CD4-positive, alpha-beta T cell treated with Interleukin-6 at 100 ng/mL for 8 hours (primary cell): ENCODE measurements at places on chromosomes 12 and 14.

- DNase-seq = no peak
These were observed 31.1 kb upstream of the IFNG-AS1 start for GRCh38 chr12:67958187-67958586.

- DNase-seq = no peak
These were observed 30.7 kb downstream of the FRMD6 start for GRCh38 chr14:51682411-51682810.

DNA sequence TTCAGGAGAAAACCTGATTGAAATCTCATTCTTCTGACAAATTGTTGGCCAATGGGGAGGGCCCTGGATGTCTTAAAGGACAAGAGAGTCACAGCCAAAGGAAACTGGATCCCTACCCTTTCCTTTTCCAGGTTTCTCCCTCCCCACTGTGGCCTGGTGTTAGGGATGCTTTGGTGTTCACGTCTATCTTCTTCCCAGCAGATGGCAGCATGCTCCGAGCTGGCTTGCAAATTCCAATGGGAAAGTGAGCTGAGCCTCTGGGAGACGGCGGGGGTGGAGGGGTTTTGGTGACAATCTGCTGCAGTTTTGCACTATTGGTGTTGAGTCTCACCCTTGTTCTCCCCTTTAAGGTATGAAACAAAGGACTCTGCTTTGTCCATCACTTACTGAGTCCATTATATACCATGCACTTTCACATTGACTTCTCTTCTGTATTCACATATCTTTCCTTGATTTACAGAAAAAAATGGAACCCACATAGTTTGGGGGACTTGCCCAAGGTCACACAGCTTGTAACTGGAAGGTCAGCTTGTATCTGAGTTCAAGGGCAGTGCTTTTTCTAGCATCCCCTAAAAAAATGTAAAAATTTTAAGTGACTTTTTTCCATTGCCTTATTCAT is 39.3 kb downstream of the CCDC177 start:
- no peak for DNase-seq

DNA sequence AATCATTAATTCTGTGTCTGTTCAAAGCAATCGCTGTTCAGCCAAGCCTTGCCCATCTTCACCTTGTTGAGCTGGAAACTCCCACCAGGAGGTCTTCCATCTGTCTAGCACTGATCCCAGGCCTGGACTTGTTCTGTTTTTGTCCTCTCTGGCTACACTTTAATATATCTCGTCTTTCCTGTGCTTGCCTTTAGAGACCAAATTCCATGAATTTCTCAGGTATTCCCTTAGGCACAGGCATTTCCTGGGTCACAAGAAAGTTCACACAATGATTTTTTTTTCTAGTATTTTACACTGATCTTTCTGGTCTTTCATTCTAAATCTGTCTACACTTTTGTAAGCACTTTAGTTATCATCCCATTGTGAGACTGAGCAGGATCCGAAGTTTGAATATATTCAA is 116.4 kb upstream of the CCND2 start:
- no peak for DNase-seq

DNA sequence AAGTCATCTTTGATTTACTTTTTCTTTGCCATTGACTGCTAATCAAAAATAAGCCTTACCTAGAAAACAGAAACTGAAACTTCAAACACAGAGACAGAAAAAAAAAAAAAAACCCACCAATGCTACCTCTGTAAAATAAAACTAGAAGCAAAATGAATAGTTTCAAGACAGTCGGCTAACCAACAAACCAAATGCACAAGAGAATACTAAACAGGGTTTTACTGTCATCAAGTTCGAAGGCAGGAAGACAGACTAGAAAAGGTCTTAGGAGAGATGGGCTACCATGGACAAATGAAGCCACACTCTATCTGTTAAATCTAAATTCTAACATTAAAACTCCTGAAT is 59.5 kb downstream of the SEL1L start:
- DNase-seq = peak; percentile 10

- no peak for DNase-seq
These were observed 5.5 kb downstream of the DNAH10 start for GRCh38 chr12:123767613-123768012.

DNA sequence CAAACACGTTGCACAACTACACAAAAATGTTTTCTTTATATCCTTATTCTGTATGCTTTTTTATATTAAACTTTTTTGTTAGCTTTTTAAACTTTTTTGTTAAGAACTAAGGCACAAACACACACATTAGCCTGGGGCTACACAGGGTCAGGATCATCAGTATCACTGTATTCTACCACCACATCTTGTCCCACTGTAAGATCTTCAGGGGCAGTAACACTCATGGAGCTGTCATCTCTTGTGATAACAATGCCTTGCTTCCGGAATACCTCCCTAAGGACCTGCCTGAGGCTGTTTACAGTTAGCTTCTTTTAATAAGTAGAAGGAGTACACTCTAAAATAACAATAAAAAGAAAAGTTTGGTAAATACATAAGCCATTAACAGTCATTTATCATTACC is 42.2 kb downstream of the PLEKHA5 start:
- no peak for DNase-seq

DNA sequence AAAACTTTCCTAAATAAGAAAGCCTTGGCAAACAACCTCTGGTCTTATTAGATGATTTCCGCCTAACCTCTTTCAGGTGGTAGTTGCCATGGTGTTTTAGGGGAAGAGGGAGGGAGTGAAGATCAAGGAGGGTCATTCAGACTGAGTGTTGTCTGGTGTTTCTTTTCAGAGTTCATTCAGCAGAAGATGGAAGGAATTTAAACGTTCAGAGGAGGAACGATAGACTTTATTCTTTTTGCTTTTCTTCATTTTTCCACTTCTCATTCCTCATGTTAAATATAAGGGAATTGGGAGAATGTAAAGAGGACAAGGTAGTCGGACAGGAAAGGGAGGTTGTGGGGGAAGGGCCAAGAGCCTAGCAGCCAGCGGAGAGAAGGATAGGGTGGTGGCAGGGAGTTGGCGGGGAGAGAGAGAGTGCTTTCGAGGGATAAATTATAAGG is 17.4 kb upstream of the SALL2 start:
- no peak for DNase-seq

GRCh38 chr12:15550793-15551192 is 228.5 kb downstream of the PTPRO start:
- DNase-seq = no peak

- DNase-seq = no peak
These were observed 17.3 kb upstream of the LMNTD1 start for GRCh38 chr12:25570418-25570817.

DNA sequence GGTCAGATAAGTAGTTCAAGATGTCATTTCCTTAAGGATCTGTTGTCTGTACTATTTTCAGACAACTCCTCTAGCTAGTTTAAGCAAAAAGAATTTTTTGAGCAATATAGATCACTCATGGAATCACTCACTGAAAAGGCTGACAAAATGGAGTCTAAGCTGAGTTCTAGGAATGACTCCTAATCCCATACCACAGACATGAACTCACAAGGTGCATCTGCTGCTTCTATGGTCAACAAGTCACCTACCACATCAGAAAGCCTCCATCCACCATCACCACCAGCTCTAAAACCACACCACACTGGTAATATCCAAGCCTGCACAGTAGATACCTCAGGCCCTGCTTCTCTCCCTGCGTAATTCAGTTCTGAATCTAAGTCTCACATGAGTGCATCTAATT is 33.0 kb downstream of the PWP1 start:
- DNase-seq = no peak

- no peak for DNase-seq
These were observed at the start of gene PDE6H for GRCh38 chr12:14972816-14973215. Gene PDE6H (plus strand): TSS chr12:14973042. CDS start chr12:14978013, 4,971 bp downstream.

DNA sequence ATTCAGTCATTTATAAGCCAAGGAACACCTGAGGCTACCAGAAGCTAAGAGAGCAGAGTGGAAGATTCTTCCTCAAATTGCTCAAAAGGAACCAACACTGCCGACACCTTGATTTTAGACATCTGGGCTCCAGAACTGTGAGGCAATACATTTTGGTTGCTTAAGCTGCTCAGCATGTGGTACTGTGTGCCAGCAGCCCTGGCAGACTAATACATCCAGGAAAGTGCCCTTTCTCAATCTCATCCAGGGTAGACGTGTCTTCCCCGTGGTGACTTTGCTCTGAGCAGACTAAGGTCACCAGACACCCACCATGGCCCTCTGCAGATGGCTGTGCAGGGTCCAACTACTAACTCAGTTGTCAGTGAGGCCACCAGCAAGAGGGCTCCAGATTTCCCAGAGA is 122.8 kb downstream of the VRK1 start:
- DNase-seq = no peak

DNA sequence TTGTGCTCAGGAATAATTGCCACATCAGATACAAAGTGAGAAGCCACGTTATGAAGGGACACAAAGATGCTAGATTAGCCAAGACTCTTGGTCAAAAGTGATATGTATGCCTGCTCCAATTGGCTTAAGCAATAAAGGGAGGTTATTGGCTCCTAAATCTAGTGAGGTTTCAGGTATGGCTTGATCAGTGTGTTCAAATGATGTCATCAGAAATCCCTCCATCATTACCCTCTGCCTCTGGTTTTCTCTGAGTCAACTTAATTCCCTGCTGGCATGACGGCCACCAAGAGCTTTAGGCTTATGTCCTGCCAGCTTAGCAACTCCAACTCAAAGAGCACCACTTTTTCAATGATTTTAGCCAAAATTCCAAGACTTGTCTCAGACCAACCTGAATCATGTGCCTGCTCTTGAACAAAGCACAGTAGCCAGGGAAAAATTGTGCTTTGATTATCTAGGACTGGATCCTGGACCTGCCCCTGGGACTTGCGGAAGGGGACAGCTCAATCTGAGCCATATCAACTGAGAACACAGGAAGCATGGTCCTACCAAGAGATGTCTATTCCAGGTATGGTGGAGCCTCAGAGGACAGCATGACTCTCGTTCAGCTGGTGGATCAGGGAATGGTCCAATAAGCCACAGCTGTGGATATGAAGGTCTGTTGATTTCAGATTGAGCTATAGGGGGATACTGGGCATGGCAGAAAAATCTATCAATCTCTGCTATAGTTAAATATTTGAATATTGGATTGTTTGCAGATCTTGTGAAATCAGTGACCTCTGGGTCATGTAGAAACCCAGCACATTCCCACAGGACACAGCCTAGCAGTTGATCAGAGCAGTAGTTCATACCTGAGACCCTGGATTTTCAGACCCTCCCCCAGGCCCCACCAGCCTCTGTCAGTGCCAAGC is 16.1 kb upstream of the P2RX7 start:
- DNase-seq = no peak

DNA sequence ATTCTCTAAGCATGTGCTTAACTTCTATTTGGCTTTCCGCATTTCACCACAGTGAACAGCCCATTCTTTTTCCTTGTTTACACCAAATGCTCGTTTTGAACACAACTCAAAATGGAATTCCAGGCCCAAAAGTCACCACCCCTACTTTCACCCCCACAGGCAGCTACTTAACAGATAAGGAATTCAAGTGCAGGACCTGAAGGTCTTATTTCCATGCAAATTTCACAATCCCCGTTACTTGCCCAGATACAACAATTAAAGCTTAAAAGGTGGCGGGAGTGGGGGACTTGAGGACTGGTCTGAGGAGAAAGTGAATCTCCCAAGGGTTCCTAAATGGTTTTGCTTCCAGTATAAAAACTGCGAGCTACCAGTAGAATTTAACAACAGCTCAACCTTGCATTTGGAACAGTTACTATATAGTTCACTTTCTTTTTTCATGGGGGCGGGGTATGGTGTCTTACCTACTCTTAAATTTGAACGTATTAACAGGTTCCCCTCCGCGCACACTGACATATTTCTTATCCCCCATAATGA is 3.7 kb downstream of the USP44 start:
- DNase-seq = no peak

GRCh38 chr12:123529686-123530085 is 3.8 kb downstream of the RILPL1 start:
- DNase-seq = no peak

GRCh38 chr12:129863938-129864337 is 39.9 kb downstream of the TMEM132D start:
- DNase-seq = no peak

DNA sequence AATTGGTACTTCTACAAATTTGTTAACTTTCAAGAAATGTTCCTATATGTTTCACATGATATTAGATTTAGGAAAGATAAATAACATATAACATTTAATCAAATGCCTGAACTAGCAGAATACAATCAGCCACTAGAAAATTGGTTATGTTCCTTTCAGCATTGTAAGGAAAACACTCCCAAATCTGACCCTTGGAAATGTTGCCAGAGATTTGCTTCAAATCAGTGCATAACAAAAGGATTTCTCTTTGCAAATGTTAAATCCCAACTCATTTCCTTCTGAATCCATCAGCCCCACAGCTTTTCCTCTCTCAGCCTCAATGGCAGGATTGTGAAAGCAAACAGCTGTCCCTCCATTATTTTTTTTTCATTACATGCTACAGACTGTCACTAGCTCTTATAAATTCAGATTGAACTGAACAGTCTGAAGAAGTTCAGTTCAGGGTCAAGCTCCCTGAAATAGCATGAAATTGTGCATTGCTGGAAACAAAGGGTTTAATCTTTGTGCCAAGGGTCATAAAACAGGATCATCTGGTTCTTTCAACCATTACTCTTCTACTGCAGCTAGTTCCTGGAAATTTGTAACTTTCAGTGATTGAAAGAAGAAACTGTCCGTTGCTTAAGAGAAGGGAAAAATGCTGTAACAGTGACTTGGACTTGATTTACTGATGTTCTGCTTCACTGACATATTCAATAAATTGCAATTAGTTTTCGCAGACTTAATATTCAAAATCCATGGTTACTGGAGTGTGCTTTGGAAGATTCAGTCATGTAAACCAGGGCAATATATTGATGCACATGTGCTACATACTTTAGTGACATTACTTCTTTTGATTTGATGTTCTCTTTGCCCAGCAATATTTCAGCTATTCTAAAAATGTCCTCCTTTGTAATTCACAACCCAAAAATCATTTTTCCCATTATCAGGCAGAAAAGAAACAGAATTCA is 246.4 kb downstream of the RPL10L start:
- no peak for DNase-seq

- DNase-seq = no peak
These were observed 108.2 kb upstream of the NAV3 start for GRCh38 chr12:77722536-77722935.

GRCh38 chr14:95395098-95395737 is 75.5 kb upstream of the CLMN start:
- no peak for DNase-seq

GRCh38 chr12:90972226-90972625 is 17.2 kb upstream of the CCER1 start:
- no peak for DNase-seq

DNA sequence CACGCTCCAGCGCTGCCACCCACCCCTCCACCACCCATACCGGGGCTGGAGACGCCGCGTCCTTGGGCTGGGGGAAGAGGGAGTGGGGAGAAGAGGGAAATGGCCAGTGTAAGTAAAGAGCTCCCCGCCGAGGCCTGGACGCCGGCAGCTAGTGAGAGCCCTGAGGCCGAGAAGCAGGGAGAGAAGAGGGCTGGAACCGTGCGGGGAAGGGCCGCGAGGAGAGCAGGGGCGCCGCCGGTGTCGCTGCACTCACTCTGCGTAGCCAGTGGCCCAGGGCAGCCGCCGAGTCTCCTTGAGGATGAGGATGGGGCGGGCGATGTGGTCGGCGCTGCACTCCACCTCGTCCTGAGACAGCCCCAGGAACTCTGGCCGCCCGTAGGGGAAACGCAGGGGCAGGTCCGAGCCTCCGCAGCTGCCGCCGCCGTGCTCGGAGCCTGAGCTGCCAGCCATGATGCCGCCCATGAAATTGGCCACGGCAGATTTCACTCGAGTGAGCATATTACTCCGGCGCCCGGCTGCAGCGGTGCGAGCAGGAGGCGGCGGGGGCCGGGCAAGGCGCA is 631 bp downstream of the PPM1H start:
- no peak for DNase-seq

- DNase-seq = no peak
These were observed 7.6 kb upstream of the E2F7 start for GRCh38 chr12:77072833-77073495.
